ENCODE measurements at places on chromosomes 7 and 10.

GRCh38 chr10:15230257-15230656, 61.8 kb upstream of the NMT2 start:
- DNase-seq: no peak

DNA sequence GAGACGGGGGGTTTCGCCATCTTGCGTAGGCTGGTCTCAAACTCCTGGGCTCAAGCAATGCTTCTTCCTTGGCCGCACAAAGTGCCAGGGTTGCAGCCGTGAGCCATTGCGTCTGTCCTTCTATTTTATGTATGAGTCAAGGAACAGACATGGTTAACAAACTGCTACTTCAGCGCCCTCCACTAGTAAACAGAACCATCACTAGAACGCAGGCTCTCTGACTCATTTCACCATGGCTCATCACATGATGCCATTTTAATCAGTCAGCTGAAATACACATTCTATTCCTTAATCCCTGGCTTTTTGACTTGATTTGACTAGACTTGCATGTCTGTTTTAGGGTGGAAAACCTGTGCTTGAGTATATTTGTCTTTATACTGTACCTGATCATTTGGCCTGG, 41.3 kb downstream of the CELF2 start:
- no peak for DNase-seq

DNA sequence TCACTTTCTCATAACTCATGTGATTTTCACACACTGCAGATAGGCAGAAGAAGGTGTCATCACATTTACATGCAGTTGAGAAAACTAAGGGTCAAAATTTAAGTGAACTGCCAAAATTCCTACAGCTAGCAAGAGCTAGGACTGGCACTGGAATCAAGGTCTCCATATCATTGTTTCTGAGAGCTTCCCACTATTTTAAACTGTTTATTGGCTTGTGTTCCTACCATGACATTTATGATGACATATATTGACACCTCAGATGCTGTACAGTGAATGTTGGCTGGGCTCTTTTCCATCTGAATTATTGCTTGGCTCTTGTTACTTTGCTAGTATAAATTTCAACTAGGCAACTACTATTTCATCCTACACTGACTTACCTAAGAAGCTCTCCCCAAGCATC, 2.0 kb downstream of the THSD7A start:
- DNase-seq: no peak

DNA sequence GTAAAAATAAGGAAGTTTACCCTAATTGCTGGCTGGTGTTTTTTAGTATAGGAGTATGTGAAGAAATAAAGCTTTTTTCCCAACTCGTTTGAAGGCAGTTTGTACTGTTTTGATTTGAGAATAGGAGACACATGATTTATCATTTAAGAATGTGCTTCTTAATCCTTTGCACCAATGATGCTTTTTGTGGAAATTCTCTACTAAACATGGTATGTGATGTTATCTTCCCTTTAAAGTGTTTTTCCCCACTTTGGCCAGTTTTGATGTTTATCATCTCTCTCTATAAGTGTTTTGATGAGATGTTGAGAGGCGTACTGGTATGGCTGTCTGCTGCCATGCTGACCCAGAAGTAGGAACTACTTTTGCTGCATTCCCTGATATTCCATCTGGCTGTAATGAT, 85.1 kb downstream of the SUGCT start:
- DNase-seq: no peak

DNA sequence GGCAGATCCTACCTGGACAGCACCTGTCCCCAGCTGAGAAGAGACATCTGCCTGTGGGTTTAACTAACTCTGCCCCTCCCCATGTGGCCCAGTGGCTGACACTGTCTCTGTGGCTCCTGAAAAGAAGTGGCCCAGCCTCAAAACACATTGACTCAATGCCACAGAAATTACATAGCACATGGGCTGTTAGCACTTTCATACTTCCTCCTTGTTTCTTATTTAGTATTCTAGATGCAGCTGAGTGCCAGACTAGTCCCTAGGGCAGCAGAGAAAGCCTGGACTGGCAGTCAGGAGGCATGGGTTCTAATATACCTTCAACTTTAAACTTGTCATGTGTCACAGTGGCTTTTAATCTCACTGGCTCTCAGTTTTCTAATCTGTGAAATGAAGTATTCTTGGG, 171.0 kb downstream of the TRIL start:
- DNase-seq: no peak

DNA sequence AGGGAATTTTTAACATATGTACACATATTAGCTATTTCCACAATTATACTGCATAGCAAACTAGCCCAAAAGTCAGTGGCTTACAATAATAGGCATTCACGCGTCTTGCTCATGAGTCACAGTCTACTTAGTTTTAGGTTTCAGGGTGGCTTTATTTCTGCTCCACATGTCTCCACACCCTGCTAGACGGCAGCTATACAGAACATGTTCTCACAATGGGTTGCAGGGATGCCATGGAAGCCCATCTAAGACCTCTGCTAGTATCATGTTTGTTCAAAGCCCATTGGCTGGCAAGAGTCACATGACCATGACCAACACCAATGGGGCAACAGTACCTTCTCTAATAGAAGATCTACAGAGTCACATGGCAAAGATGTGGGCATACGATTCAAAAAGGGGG, 96.3 kb upstream of the NEBL start:
- DNase-seq: no peak

- no peak for DNase-seq
Observed at GRCh38 chr7:139370943-139371313, 11.2 kb downstream of the LUC7L2 start.

GRCh38 chr7:120615703-120616102, 242.2 kb downstream of the TSPAN12 start:
- no peak for DNase-seq

DNA sequence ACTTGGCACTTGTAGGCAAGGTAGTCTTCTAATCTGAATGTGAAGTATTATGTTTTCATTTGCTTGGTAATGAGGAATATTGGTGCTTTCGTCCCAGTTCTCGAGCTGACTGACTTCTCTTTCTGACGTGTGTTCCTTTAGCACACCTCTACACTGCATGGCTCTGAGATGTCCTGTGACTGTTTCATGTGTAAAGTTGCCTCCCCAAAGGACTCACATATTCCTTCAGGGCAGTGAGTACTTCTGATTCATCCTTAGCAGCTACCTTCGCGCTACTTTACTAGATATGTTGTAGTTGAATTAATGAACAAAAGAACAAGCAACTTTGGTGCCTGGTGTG, 113.7 kb downstream of the EGFR start:
- DNase-seq: no peak

DNA sequence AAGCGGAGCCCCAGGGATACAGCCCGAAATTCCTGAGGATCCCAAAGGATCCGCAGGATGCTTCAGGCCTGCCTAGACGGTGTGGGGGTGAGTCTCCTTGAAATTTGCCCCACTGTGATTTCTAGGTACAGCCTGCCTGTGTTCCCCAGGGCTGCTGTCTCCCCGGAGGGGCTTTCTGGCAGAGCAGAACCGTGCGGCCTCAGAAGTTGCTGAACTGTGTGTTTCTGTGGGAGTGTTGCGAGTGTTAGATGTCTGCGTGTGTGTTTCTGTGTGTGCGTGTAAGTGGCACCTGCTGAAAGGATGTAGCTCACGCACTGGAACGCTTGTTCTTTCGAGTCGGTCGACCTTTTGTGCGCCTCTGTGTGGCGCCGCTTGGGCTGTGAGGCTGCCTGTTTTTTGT, 27.8 kb upstream of the ZNF273 start:
- no peak for DNase-seq

DNA sequence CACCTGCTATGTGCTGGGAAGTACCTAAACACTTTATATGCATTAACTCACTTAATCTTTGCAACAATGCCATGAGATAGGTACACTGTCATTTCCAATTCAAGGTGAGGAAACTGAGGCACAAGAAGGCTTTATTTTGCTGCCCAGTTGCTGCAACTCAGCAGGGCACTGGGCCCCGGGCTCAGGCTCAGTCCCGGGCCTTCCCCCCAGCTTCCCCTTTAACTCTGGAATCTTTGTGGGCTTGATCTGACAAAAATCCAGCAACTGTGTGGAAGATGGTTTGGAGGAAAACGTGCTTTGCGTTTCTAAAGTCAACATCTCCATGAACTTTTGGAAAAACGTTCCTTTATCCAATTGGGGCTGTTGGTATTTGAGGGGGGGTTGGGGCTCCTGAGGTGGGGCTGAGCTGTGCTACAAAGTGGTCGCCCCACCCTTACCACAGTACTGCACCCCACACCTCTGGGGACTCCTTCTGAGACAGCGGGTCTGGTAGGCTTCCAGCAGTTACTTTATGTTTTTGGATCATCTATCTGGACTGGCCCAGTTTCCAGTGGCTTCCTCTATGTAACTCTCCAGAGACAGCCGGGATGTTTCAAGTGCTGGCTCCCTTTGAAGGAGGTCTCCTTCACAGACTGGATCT, 40.5 kb upstream of the CAMK1D start:
- no peak for DNase-seq

- DNase-seq: no peak
Observed at GRCh38 chr7:92634205-92634604, 44.0 kb upstream of the FAM133B start.

- DNase-seq: no peak
Observed at GRCh38 chr10:11551916-11552602, 59.4 kb downstream of the USP6NL start.

DNA sequence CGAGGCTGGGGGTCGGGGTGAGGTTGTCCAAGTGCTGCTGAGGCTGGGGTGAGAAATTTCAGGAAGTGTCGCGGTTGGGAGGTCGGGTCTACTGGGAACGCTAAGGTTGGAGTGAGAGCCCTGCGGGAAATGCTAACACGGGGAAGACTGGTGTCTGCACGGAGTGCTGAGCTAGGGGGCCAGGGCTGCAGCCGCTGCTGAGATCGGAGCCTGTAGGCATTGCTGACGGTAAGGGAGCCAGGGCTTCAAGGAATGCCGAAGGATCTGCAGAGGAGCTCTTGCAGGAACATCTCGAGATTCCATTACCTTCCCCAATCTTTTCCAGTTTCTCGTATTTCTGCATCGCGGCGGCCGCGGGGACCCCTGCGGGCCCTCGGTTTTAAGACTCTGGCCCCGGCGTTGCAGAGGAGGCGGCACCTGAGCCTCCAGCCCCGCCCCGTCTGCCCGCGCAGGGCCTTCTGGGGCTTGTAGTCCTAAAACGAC, at the start of gene CDK5:
Gene CDK5 (minus strand): TSS at position 392 of the 483 bp plus-strand sequence. CDS start 49 bp downstream, at position 343.
- DNase-seq: no peak

All from NCI-H187 treated with DMSO at 0.1 percent for 48 hours (cell line).